Testis (tissue), 5 donors: ENCODE measurements at places on chromosomes 13 and 19. TPM values are rescaled to one million over a fixed set of nuclear protein-coding genes. Genes with fewer than 3 reads are reported as not detected.

Gene TEX101
- total RNA-seq: 73.1 TPM

Gene ZNF154
- 6.8 TPM for total RNA-seq

Gene SYNGR4
- 21.8 TPM for total RNA-seq

Gene KIR2DL3
- not detected for total RNA-seq

Gene MAP3K10
- total RNA-seq: 23.8 TPM

Gene TMEM59L
- 4.3 TPM for total RNA-seq

Gene CKAP2
- 33.8 TPM for total RNA-seq

Gene TSC22D1
- total RNA-seq: 189 TPM

Gene LPAR6
- total RNA-seq: 10.3 TPM

Gene FCHO1
- total RNA-seq: 15.6 TPM

Gene BCL2L12
- 11.3 TPM for total RNA-seq

Gene LYPD3
- 1.2 TPM for total RNA-seq

Gene CRLF1
- 4.3 TPM for total RNA-seq

Gene CASP14
- 0.16 TPM for total RNA-seq

Gene KLK14
- total RNA-seq: 0.63 TPM

Gene IFNL1
- not detected for total RNA-seq

Gene LYL1
- 35.8 TPM for total RNA-seq

Gene CALR
- 467 TPM for total RNA-seq

Gene SHISA2
- total RNA-seq: 20.6 TPM

Gene OBI1
- total RNA-seq: 27.9 TPM

Gene NCCRP1
- 1.1 TPM for total RNA-seq

Gene GGN
- total RNA-seq: 43.7 TPM

Gene SH3GL1
- total RNA-seq: 41.6 TPM

Gene CD209
- total RNA-seq: 0.55 TPM

Gene S1PR2
- 8.7 TPM for total RNA-seq

Gene RFPL4A
- 1.8 TPM for total RNA-seq
